Left forelimb (tissue), 1 donor: ENCODE measurements at places on chromosomes 13 and 19.

DNA sequence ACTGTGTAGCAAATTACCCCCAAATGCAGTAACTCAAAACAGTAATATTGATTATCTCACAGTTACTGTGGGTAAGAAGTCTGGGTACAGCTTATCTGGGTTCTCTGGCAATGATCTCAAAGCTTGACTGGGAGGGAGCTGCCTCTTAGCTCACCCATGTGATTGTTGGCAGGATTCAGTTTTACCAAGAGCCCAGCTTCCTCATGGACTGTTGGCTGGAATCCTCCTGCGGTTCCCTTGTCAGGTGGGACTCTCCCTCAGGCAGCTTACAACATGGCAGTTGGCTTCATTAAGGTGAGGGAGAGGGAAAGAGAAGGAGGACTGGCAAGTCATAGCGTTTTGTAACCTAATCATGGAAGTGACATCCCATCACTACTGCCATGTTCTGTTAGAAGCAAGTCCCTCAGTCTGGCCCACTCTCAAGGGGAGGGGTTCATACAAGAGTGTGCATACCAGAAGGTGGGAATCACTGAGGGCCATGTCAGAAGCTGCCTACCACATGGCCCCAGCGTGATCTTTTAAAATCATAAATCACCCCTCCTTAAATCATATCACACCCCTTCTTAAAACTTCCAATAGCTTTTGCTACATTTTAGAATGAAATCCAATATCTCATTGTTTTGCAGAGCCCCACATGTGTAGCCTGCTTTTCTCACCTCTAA lies 108.1 kb downstream of the OLFM4 start:
- no peak for DNase-seq

GRCh38 chr19:28889941-28890670 lies 322.8 kb downstream of the UQCRFS1 start:
- DNase-seq, result no peak

DNA sequence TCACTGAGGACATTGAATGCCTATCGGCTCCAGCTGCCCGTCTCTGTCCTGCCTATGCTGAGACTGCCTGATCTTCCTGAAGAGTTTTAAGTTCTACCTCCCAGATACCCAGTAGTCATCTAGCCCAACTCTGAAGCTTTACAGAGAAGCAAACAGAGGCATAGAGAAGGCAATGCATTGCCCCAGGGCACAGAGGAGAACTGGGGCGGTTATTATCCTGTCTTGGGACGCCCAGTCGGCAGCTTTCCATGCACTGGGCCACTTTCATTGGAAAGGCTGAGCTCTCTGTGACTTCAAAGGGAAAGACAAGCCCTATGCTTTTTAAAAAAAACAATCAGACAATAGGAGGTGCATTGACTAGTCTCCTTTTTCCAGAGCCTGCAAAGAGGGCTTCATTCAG lies 71.6 kb downstream of the HSPH1 start:
- peak; percentile 1 for DNase-seq

DNA sequence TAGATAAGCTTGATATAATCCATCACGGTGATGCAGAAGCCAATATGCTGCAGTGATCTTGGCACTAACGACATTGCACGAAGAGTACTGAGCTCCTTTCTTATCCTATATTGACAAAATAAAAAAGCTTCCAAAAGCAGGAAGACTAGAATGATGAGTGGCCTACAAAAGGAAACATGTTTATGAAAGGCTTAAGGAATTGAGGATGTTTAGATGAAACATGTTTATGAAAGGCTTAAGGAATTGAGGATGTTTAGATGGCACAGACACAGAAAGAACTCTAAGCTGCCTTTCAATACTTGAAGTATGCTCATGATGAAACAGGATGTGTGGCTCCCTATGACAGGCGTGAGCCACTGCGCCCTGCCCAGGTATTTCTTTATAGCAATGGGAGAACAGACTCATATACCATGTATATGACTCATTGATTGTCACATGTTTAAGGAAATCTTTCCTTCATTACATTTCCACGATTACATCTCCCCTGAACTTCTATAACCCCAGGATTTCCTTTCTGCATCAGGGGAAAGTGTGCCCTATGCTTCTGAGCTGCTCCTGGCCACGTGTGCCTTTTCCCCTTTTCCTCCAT lies 690.8 kb upstream of the ARGLU1 start:
- DNase-seq, result no peak

- DNase-seq, result peak; percentile 81
These were observed 1.2 kb downstream of the BLVRB start for GRCh38 chr19:40464059-40465024.

- no peak for DNase-seq
These were observed 69.0 kb downstream of the LRCH1 start for GRCh38 chr13:46621792-46622629.

- no peak for DNase-seq
These were observed 88.1 kb downstream of the POSTN start for GRCh38 chr13:37510441-37510840.

DNA sequence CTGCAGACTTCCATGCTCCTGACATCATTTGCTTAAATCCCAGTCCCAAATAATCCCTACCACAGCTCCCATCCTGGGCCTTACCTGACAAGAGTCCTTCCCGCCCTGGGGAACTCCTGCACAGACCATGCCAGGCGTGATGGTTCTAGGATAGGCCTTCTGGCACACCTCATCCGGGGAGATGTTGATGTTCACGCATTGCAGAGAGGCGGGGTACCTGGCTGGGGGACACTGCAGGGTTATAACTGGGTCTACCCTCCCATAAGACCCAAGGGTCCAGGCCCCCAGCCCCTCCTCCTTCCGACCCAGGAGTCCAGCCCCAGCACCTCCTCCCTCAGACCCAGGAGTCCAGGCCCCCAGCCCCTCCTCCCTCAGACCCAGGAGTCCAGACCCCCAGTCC lies 4.0 kb downstream of the KLK14 start:
- DNase-seq, result no peak

DNA sequence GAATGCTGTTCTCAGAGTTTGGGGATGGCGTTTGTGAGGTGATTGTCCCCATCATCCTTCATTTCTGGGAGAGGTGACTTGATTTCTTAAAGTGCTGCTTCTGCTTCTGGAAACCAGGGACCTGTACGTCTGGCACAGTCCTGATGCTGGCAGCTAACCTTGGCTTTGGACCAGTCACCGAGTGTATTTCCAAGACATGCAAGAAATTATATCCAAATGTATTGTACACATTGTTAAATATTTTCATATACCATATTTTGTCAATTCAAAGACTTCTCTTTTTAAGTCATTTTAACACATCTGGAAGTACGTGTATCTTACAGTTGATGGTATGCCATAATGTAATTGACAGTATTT lies 97.4 kb downstream of the ARHGEF7 start:
- no peak for DNase-seq

DNA sequence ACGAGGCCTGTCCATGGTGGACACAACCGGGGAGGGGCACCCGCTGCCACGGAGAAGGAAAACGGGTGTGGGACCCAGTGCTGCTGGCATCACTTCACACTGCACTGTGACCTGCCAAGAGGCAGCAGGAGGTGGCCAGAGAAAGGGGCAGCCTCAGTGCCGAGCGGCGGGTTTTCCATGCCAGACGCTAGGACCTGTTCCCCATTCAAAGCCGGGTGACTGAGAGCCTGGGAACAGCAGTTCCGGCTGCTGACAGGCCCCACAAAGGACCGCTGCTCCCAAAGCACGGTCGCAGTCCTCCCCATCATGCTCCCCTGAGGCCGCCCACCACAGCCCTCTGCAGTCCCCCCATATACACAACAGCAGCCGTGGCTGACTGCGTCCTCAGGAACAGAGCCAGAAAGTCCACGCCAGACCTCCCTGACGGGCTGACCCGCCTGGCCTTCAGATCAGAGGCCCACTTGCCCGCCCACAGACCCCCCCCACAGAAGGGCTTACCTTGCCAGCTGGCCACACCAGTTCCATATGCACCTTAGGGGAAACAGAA lies 5.4 kb downstream of the AKAP8 start:
- DNase-seq, result no peak

- DNase-seq, result peak; percentile 78
These were observed 30.2 kb upstream of the CCNE1 start for GRCh38 chr19:29781386-29782259.

DNA sequence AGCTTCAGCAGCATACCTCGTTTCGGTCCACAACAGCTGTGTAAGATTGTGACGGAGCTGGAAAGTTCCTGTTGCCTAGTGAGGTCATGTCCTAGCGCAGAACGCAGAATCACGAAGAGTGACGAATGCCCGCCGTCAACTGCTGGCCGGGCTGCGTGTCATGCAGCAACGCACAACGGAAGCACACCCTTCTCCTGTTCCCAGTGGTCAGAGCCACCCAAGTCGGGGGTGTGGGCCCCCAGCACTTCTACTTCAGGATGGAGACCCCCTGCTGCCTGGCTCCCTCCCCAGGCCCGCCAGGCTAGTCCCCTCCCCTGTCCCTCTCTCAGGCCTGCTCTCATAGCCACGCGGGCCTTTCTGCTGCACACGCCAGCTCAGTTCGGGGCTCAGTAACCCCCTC lies 25.9 kb downstream of the C2CD4C start:
- DNase-seq, result no peak

DNA sequence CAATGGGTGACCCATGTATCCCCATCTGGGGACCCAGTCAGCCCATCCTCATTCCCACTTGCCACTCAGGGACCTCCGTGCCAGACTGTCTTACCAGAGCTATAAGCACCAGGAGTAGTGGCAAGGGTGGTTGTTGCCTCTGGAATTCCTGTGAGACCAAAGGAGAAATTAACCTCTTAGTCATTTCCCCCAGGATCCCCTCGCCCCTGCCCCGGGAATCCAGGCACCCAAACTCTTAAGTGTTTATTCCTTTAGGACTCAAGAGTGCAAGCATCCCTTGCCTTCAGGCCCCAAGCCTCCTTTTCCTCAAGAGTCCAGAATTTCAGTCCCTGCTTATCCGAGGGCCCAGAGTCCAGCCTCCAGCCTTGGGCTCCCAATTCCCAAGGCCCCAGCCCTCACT lies 9.2 kb downstream of the NTN5 start:
- no peak for DNase-seq

- no peak for DNase-seq
These were observed 12.7 kb downstream of the PRAM1 start for GRCh38 chr19:8489561-8490394.

- DNase-seq, result no peak
These were observed 93.4 kb downstream of the ABCC4 start for GRCh38 chr13:95207769-95208366.

DNA sequence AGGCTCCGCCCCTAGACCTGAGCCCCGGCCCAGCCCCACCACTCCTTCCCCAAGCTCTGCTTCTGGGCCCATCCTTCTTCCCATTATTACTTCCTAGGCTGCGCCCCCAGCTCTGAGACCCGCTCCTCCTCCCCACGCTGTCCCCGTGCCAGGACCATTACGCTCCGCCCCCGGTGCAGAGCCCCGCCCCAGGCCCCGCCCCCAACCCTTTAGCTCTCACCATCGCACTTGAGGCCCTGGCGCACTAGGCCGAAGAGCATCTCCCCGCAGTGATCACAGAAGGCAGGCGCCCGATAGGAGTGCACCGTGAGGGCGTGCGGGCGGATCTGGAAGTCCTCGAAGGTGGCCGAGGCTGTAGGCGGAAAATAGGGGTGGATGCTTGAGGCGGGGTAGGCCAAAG lies 6.2 kb downstream of the PRKD2 start:
- no peak for DNase-seq

GRCh38 chr13:93925990-93926389 lies 553.5 kb downstream of the DCT start:
- DNase-seq, result no peak

DNA sequence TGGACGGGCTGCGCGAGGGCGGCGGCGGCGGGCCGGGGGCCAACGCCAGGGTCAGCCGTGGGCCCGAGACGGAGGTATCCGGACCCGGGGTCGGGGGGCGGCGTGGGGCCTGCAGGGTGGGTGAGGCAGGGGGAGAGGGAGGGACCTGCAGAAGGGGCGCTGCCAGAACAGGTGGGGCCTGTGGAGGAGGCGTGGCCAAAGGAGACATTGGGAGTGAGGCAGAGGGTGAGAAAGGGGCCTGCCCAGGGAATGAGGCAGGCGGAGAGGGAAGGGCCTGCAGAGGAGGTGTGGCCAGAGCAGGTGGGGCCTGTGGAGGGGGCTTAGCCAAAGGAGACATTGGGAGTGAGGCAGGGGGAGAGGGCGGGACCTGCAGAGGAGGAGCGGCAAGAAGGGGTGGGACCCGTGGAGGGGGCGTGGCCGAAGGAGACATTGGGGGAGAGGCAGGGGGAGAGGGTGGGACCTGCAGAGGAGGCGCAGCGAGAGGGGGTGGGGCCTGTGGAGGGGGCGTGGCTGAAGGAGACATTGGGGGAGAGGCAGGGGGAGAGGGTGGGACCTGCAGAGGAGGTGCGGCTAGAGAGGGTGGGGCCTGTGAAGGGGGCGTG lies 4.2 kb downstream of the PRR36 start:
- peak; percentile 85 for DNase-seq

DNA sequence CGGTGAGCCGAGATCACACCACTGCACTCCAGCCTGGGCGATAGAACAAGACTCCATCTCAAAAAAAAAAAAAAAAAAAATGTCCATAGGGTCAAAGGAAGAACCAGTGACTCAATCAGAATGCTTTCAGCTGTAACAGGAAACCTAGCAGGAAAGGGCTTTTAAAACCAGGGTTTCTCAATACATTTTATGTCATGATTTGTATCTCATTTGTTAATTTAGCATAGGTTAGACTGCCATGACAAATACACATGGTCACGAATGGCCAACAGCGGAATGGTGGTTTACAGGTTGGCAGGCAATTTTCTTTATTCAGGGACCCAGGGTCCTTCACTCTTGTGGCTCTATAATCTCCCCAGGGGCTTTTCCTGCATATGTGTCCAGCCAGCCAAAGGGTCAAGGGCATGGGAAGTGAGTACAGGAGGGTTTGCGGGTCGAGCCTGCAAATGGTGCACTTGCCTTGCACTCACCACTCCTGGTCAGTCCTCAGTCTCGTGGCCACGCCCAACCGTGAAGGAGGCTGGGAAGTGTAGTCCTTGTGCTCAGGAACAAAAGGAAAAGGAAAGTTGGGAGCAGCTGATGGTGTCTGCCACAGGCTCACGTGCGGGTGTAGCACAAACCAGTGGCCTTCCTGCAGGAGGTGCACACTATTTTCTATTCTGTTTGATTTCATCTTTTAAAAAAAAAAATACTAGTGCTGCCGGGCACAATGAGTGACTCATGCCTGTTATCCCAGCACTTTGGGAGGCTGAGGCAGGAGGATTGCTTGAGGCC lies 14.8 kb downstream of the DHX34 start:
- DNase-seq, result no peak
